ENCODE measurements at places on chromosomes 11 and 22.

DNA sequence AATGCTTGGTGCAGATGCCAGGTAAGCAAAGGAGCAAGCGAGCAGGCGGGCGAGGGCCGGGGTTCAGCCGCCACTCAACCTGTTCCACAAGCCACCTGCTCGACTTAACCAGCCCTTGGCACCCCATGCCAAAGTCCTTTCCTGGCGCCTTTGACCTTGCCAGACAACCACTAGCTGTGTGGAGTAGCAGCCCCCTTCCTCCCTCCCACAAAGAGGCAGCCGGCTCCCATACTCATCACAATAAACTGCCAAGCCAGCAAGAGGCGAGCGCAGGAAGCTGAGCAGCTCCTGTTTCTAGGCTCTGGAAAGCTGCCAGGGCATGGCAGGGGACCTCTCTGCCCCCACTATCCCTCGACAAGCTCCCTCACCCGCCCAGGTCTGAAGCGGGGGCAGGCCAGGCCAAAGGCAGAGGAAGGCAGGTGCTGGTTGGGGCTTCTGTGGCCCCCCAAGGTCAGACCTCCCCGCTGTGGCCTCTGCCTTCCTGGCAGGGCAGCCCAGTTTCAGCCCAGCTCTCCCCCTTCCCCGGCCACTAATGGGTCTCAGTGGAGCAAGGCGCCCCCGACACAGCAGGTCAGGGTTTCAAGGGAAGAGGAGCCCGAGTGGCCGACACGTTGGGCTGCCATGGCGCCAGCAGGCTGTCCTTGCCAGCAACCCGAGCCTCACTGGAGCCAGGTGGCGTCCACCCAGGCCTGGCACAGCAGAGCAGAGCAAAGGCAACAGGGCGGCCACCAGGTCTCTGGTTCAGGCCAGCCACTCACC lies 15.3 kb downstream of the MACROD1 start:
- DNase-seq, result no peak

- DNase-seq, result no peak
Measured at GRCh38 chr11:65432100-65432650, 9.6 kb downstream of the NEAT1 start.

DNA sequence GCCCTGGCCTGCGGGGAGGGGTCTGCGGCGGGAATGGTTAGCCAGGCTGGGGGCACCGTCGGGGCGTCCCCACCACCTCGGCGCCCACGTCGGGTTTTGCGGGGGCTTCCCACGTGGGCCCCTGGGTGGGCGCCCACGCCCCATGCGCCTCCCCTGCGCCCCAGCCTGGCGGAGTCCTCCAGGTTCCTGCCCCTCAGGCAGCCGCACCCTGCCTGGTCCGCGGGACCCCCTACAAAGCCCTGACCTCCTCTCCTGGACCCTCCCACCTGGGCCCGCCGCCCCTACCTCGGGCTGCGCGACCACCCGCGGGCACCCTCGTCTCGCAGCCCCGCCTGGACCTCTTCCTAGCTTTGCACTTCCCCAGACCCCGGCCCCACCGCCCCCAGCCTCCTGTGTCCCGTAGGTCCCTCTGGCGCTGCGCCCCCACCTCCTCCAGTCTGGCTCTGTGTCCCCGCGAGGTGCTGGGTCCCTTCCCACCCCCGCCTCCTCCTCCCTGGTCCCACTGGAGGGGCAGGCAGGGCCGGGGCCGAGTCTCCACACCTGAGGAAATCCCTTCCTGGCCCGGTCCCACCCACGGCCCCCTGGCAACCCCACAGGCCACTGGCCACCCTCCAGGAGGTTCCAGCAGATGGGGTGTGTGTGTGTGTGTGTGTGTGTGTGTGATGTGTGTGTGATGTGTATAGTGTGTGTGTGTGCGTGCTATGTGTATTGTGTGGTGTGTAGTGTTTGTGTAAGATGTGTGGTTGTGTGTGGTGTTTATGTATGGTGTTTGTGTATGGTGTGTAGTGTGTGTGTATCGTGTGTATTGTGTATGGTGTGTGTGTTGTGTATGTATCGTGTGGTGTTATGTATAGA lies 11.8 kb downstream of the PIM3 start:
- no peak for DNase-seq

DNA sequence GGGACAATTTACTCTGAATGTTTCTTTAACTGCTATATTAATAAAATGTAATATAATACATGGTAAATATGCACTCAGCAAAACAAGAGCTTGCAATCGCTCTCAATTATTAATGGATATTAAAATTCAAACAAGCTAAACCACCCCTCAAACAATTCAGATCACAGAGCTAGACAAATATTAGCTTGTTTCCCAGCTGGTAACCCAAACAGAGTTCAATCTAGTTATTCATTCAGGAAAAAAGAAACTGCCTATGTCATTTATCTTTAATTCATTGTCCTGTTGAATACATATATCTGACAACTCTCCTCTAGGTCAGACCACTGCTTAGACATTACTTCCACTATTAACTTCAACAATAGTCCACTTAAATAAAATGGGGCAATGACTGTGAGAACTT lies 78.7 kb downstream of the SERGEF start:
- DNase-seq, result no peak

DNA sequence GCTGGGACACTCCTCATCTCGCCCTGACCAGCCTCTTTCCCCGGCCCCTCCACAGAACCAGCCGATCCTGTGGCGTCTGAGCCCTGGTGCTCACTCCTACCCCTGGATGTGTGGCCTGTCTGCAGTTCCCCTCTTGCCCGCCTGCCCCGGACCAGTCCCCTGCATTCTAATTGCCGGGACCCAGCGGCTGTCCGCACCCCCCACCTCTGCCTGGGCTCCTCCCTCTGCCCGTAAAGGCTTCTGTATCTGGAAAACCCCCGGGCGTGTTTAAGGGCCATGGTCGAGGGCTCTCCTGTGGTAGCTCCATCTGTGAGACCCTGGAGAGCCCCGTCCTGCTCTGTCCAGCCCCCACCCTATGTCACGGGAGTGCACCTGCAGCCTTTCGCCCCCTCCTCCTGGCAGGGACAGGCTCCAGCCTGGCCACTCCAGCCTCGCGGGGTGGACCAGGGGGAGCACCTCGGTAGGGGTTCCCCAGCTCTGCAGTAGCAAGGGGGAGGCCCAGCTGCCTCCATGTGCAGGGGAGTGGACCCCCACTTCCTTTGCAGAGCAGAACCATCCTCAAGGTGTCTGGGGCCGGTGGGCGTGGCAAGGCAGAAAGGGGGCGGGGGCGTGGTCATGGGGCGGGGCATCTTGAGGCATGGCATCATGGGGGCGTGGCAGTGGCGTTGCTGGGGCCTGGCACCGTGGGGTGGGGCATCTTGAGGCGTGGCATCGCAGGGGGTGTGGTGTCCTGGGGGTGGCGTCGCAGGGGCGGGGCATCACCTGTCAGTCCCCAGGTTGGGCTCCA lies 430.4 kb downstream of the TBC1D22A start:
- peak; percentile 19 for DNase-seq

DNA sequence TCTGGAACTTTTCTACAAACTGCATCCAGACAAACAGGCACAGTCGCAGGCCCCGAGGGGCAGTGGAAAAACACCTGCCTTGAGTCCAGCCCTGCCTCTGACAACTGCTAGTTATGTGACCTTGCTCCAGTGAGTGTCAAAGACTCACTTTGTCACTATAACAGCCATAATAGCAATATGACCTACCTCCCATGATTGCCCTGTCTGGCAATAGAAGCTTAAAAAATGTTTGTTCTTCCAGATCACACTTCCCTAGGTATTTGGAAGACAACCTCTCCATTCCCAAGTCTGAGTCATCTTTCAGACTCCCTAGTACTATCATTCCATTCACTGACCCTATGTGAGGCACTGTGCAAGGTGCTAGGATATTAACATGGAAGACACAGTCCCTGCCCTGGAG lies 74.5 kb downstream of the RPL27A start:
- DNase-seq, result no peak

DNA sequence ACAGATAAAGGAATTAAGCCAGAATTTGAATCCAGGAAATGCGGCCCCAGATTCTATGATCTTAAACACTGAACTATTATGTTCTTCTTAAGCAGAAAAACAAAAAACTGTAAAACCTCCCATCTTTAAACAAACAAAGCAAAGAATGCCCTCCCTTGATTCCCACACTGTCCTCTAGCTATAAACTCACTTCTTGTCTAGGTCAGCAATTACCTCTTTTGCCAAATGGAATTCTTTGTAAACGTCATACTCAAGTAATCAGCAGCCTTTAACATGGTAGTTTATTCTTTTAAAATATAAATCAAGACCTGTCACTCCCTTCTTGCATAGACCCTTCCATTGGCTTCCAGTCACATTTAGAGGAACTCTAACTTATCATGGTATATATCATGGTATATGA lies 958.9 kb upstream of the CNTN5 start:
- DNase-seq, result no peak

GRCh38 chr11:72598466-72598865 lies 75.8 kb downstream of the PDE2A start:
- DNase-seq, result no peak

DNA sequence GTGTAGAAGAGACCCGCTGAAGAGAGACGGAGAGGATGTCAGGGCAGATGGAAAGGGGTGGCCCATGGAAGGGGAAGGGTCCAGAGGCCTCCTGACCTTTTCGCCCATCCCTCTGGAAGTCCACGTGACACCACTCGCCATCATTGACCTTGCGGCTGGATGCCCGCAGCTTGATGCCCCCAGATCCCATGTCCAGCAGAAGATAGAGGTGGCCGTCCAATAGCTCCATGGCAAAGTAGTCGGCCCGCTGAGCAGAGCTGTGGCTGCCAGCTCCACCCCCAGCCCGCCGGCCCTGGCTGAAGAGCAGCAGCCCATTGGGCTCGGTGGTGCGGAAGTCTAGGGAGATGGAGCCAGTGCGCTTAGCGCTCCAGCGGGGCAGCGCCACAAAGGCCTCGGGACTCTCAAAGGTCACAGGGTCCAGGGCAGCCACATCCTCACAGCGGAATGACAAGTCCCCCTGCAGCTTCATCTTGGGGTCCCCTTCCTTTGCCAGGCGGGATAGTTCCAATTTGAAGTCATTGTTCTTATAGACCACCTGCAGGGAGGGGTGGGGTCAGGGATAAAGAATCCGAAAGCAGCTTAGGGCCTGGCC lies 55.7 kb downstream of the NRXN2 start:
- no peak for DNase-seq

DNA sequence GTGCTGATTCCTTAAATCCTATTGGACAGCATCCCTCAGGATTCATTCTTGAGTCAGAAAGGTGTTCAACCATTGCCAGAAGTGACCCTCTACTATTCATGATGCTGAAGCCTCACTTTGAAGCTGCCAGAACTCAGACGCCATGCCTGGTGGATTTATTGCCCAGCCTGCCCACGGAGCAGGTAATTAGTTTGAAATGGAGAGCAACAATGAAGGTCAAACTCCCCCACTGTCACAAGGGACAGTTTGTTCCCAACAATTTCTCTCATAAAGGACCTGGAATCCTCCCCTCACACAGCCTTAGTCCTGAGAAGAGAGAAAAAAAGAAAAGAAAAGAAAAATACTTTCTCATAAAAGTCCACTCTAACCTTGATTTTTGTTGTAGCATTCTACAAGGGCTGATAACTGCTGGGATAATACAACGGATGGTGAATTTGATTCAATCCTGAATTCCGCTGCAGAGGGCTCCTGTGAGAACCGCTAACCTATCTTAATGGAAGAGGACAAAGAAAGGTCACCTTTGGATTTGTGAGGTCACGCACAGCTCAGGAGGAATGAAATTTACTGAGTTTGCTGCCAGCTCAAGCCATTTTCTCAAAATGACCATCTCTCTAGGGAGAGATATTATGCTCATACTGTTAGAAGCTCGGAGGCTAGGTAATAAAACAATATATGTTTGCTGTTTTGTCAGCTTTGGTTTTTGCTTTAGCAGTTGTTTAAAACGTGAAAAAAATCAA lies 161.6 kb upstream of the SYN3 start:
- no peak for DNase-seq

- DNase-seq, result no peak
Measured at GRCh38 chr22:36022697-36023096, 5.9 kb downstream of the RBFOX2 start.

DNA sequence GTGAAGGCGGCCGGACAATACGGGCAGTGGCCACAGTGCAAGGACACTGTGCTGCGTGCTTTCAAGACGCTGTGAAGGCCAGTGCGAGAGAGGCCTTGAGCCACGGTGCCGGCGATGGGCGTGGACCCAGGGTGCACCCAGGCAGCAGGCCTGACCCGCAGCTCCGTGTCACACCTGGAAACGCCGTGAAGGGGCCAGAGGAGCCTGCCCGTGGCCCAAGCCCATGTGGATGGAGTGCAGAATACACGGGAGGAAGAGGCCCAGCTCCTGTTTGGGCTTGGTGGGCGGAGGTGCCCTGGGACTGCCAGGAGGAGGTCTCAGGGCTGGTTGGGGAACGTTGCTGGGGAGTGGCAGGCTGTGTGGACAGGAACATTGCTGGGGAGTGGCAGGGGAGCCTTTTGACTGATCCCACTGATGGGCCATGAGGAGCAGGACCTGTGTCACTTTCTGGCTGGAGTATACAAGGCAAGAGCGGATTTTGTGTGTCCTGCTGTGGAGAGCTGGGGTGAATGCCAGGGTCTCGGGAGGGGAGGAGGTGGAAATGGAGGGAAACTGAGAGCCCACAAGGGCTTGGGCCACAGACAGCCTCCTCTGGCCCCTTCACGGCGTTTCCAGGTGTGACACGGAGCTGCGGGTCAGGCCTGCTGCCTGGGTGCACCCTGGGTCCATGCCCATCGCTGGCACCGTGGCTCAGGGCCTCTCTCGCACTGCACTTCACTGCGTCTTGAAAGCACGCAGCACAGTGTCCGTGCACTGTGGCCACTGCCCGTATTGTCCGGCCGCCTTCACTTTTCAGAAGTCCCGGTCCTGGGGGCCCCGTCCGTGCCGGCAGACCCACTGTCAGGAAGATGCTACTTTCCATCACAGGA lies 925.4 kb downstream of the BRD1 start:
- no peak for DNase-seq

DNA sequence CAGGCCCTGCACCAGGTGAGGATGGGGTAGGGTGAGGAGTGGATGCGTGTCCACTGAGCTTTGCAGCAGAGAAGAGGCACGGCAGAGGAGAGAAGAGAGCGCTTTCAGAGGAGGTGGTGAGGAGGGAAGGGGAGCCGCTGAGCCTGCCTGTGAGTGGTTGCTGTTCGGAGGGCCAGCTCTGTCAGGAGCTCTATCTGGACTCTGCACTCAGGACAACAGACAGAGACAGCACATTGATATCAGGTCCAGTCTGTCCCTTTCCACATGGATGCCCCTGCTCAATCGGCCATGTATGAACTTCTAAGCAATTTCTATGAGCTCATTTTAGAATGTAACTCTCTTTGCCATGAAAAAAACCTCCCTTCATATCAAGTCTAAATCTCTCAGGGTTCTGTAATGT lies 158.6 kb downstream of the KIRREL3 start:
- no peak for DNase-seq

GRCh38 chr11:23233075-23233474 lies 372.8 kb upstream of the CCDC179 start:
- no peak for DNase-seq
